Smooth muscle cell of the pulmonary artery (primary cell): ENCODE measurements at places on chromosomes 11 and 22. TPM values are rescaled to one million over a fixed set of nuclear protein-coding genes. Genes with fewer than 3 reads are reported as not detected.

KCNE3 gene
- 2.6 and 3.5 TPM in 2 replicates for total RNA-seq

MYEOV gene
- total RNA-seq: 1.2 TPM in 2 replicates

OR51I1 gene
- not detected in 2 replicates for total RNA-seq

ANO5 gene
- 1.6 and 2.1 TPM in 2 replicates for total RNA-seq

CASP12 gene
- not detected in 2 replicates for total RNA-seq

TYR gene
- not detected in 2 replicates for total RNA-seq

NPTXR gene
- total RNA-seq: 4.7 and 7.8 TPM in 2 replicates

PRODH gene
- total RNA-seq: under 0.01 and 0.03 TPM in 2 replicates

CASP4 gene
- total RNA-seq: 101 and 111 TPM in 2 replicates

PNPLA5 gene
- not detected in 2 replicates for total RNA-seq

LRRC10B gene
- 0.20 TPM in 1 of 2 replicates, not detected in the other for total RNA-seq

MPPED2 gene
- 0.20 TPM in 2 replicates for total RNA-seq

GP1BB gene
- 4.3 and 5.9 TPM in 2 replicates for total RNA-seq

NXPE4 gene
- not detected in 2 replicates for total RNA-seq

HDHD5 gene
- total RNA-seq: 27.9 and 33.3 TPM in 2 replicates

WNT11 gene
- total RNA-seq: 0.52 TPM in 1 of 2 replicates, not detected in the other

MISFA gene
- total RNA-seq: 0.43 and 0.52 TPM in 2 replicates

CYP2R1 gene
- 5.9 and 8.4 TPM in 2 replicates for total RNA-seq

GGTLC3 gene
- not detected in 2 replicates for total RNA-seq

SCN4B gene
- total RNA-seq: 0.07 TPM in 1 of 2 replicates, not detected in the other

POU2AF1 gene
- not detected in 2 replicates for total RNA-seq

RAPSN gene
- 0.07 and 0.40 TPM in 2 replicates for total RNA-seq
